ENCODE measurements at places on chromosomes 5 and 9.

DNA sequence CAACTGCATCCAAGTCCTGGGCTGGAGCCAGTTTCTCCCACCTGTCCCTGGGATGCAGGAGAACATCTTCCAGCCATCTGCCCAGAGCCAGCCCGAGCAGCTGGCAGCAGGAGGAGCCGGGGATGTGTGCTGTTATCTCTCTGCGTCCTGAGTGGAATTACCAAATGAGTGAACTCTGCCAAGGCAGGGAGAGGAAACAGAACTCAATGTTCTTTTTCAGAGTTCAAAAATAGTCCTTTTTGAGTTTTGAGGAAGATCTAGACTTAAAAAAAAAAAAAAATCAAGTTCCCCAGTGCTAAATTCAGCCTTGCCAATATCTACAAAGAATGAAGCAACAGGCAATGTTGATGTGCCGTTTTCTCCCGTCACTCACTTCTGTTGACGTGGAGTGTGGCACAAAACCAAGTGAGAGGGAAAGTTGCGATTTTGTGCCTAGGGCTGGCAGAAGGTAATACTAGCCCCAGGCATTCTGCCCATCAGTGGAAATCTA is 56.2 kb downstream of the TMOD1 start:
- DNase-seq: no peak

- DNase-seq: no peak
Measured at GRCh38 chr5:78509145-78509865, 139.3 kb downstream of the LHFPL2 start.

DNA sequence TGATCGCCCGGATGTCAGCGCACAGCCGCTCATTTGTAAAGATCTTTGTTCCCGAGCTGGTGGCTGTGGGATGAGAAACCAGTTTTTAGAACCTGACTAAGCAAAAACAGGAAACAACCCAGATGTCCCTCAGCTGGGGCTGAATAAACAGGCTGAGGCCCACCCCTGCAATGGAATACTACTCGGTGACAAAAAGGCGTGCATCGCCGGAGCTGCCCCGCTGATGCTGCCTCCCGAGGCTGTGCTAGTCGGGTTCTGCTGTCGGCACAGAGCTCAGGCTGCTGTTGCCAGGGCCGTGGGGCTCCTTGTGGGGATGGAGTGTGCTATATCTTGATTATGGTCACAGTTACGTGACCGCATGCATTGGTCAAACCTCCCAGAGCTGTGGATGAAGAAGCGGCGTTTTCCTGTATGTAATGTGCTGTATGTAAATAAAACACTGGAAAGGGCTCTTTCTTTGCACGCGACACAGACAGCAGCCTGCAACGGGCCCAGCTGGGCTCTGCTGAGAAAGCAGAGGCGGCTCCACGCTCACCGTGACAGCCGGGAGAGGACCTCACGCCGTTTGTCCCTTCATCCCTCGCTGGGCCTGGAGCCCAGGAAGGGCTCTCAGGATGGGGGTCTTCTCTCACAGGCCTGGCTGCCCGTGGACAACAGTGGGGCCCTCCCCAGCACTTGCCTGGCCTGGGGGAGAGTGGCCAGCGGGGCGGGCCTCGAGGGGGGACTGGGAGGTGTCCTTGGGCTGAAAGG is 51.5 kb upstream of the RNU6ATAC start:
- DNase-seq: no peak

DNA sequence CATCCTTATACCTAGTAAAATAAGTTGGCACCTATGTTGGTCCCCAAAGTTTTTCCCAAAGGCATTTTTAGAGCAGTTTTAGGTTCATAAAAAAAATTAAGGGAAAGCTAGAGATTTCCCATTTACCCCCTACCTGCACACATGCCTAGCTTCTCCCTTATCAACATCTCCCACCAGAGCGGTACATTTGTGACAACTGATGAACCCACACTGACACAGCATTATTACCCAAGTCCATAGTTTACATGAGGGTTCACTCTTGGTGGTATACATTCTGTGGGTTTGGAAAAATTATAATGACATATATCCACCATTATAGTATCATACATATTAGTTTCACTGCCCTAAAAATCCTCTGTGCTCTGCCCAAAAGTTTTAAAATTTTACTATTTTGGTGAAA is 12.0 kb downstream of the RAD1 start:
- no peak for DNase-seq

DNA sequence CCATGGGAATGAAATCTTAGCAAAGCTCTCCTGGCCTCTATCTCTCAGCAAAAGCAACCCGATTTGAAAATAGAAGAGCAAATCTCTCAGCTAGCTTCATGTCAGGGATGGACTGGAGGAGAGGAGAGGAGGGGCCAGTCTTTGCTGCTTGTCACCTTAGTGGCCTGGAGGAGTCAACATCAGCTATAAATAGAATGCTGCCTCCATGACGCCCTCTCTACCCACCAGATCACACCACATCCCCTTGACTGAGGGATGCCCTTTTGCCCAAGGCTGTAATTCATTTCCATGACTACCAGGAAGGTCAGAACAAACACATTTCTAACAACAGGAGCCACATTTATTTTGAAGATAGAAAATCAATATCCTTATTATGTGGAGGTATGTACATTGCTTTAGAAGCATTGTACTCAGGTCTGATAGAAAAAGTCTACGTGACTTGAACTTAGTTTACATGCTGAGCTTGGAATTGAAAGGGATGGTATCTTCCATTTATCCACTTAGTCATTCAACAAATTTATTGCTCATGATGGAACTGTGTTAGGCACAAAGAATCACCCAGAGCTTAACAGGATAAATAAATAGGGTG is 92.4 kb upstream of the LIFR start:
- DNase-seq: no peak

All from right renal cortex interstitium (tissue), 3 donors.